Epithelial cell of proximal tubule (primary cell): ENCODE measurements at places on chromosomes 16 and 17.

DNA sequence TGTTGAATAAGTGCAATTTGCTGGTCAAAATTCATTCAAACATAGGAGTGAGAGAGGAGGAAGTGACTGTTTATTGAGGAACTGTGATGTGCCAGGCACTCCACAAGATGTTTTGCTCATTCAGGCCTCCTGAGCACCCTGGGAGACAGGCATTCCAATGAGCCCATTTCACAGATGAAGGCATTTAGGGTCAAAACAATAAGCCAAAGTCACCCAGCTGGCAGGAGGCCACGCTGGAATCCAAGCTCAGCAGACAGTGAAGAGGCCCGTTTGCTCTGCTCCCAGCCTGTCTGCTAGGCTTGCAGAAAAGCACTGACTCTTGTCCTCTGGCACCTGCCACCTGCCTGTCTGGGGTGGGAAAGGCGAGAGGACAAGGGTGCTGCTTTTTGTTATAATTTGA, 10.1 kb upstream of the SLC25A39 start:
- DNase-seq, result no peak

GRCh38 chr16:81875461-81875860, 96.4 kb downstream of the PLCG2 start:
- no peak for DNase-seq

- no peak for DNase-seq
Observed at GRCh38 chr16:59748531-59748930, 1014.4 kb upstream of the GOT2 start.

DNA sequence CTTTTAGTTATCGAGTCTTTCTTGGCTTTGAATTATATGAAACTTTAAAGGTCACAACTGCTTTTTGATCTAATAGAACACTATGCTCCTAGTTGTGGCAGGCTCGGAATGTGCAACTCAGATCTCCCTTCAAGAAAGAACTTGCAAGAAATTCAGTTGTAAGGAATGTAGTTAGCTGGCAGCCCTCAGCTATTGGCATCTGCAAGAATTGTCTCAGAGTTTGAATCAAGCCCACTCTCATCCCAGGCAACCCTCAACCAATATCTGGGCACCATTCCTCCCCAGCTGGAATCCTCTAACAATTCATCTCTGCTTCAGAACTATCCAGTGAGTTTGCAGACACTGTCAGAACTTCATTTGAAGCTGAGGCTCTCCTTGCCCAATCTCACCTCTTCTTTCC, 447.2 kb downstream of the KIF2B start:
- DNase-seq, result no peak

GRCh38 chr16:2724816-2725348, 4.9 kb upstream of the PRSS27 start:
- DNase-seq, result no peak

DNA sequence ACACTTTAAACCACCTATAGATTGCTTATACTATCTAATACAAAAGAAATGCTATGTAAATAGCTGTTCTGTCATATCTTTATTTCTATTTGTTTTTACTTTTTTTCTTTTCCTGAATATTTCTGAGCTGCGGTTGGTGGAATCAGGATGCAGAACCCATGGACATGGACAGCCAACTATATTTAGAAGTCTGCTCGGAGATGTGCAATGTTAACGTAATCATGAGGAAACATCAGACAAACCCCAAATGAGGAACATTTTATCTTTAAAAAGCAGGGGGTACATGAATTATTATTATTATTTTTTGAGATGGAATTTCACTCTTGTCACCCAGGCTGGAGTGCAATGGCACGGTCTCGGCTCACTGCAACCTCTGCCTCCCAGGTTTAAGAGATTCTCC, 31.4 kb upstream of the GHDC start:
- DNase-seq, result no peak

DNA sequence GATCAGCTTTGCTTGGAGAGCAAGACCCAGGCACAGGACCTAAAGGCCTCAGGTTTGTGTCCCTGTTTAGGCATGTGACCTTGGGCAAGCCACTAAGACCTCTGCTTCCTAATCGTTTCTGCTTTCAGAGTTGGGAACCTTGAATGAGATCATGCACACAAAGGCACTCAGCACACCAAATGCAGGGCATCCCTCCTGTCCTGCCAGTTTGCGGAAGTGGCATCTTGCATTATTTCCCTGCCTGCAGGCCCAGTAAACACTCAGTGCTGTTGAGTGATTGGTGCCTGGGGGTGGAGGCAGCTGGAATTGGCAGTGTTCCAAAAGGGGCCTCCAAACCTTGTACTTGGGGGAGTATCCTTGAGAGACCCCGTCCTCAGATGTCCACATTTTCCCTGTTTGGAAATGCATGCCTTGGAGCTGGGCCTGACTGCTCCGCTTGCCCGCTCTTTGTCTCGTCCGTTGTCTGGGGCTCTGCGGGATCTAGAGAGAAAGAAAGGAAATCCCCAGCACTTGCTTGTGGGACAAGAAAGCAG, 28.7 kb downstream of the MRM1 start:
- DNase-seq, result no peak

- no peak for DNase-seq
Observed at GRCh38 chr16:55701442-55702319, 45.9 kb downstream of the SLC6A2 start.

GRCh38 chr16:16982614-16983013, 488.1 kb downstream of the XYLT1 start:
- no peak for DNase-seq

DNA sequence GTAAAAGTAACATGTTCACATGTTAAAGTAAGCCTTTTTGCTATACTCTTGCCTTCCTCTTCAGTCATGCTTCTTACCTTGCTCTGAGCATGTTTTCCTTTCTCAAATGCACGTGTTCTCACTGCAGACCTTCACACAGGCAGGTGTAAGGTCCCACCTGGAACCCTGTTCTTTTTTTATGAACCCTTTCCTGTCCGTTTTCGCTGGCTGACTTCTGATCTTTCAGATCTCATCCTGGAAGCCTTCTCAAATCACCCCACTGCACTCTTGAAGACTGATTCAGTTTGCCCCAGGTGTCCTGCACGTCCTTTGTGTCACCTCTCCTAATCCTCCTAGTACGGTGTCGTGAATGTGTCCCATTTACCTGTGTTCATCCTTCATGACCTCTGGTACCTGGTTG, 313.6 kb downstream of the SNX29 start:
- no peak for DNase-seq

DNA sequence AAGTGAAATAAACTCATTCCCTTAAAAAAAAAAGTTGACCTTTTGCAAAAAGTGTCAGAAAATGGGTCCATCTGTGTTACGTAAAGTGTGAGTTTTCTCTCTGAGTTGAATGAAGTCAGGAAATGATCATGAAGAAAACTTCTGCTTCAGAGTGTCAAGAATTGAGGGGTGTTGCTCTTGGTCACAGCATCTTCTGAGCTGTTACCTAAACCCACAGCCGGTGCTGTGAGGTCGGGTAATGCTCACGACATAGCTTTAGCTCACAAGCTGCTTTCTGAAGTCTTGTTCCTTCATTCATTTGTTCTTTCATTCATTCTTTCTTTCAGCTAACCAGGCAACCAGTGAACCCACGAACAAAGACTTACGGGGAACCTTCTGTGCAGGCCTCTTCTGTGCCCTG, 372.1 kb downstream of the CPPED1 start:
- no peak for DNase-seq

DNA sequence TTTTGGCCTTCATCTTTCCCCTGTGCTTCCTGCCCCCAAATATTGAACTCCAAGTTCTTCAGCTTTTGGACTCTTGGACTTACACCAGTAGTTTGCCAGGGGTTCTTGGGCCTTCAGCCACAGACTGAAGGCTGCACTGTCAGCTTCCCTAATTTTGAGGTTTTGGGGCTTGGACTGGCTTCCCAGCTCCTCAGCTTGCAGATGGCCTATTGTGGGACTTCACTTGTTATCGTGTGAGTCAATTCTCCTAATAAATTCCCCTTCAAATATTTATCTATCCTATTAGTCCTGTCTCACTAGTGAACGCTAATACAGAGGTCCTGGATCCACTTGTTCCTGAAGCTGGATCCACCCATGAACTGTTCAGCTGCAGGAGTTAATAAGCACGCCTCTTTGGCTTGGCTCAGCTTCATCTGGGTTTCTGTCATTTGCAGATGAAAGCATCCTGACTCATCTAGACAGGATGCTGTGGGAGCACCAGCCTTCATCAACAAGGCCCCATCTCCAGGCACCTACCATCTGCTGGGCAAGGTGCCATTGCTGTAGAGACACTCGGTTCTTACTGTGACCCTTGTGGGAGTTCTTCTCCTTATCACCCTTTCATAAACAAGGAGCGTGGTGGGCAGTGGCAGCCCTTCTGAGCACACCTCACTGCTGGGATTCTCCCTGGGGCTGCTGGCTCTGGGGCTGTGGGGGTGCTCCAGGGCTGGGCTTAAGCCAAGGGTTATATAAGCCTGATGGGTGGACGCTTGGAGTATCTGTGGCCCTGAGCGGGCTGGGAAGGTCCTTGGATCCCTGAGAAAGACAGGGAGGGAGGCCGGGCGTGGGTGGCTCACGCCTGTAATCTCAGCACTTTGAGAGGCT, 23.1 kb downstream of the LAT start:
- no peak for DNase-seq

DNA sequence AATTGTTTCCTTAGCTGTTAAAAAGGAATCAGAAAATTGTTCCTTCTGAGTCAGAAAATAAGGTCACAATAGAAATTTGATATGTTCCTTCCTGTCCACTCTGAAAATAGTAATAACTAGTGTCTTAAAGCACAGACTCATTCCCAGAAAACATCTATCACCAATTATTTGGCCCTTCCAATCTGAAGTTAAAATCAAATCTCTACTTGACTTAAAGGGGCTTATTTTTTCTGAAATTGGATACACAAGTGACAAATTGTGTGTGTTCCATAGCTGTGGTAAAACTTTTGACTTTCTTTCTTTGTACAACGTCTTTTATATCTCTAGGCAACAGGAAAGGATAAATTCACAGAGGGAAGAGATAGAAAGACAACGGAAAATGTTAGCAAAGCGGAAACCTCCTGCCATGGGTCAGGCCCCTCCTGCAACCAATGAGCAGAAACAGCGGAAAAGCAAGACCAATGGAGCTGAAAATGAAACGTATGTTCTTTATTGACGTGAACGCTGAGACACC, 54.5 kb upstream of the MRC2 start:
- no peak for DNase-seq

- DNase-seq, result no peak
Observed at GRCh38 chr16:8084882-8085281, 505.4 kb downstream of the TMEM114 start.
